ENCODE measurements at places on chromosomes 2 and 18.

DNA sequence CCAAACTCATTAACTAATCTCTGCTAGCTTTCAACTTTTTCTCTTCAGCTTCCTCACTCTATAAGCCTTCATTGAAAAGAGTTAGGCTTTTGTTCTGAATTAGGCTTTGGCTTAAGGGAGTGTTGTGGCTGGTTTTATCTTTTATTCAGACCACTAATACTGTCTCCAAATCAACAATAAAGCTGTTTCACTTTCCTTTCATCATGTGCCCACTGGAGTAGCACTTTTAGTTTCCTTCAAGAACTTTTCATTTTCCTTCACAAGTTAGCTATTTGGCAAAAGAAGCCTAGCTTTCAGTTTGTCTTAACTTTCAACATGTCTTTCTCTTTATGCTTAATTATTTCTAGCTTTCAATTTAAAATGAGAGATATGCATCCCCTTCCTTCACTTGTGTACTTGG lies 271.7 kb upstream of the FSIP2 start:
- no peak for DNase-seq

DNA sequence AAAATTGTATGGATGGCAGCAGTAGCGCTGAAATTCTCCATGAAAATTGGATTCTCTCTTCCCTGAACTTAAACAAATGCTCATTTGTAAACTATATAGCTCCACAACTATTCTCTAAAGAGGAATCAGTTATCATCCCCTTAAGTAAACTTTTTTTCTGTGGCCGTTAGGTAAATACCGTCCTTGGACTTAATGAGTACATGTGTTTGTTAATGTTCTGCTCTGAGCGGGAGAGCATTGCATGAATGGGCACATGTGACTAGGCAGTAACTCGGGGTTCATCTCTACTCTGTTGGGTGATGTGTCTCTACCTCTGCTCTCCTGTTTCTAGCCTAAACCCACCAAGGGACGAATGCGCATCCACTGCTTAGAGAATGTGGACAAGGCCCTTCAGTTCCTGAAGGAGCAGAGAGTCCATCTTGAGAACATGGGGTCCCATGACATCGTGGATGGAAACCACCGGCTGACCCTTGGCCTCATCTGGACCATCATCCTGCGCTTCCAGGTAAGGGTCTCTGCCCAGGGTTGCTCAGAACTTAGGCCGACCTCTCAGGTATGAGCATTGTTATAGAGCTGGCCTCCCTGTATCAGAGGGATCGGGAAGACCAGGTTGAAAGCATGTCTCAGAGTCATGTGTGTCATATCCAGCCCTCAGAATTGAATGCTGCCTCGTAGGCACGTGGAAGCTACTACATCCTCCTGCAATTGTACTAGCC lies 111.5 kb upstream of the EML6 start:
- no peak for DNase-seq

GRCh38 chr2:212958133-212958532 lies 193.3 kb downstream of the IKZF2 start:
- DNase-seq = no peak

GRCh38 chr2:7098816-7099215 lies 181.6 kb downstream of the RNF144A start:
- no peak for DNase-seq

DNA sequence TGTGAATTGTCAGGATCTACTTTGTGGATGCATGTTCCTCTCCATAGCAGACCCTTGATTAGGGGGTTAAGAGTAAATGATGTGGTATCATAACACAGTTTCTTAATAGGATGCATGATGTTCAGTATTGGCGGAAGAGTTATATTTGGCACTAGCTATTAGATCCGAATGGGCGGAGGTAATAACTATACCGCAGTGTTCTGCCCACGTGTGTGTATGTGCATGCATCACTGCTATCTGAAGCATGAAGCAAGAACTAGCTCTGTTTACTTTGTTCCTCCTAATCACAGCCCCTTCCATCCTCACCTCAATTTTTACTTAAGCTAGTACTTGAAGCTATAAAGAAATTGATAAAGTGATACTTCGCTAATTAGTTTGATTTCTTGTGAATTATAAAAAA lies 159.6 kb upstream of the NOSTRIN start:
- DNase-seq = no peak

GRCh38 chr2:190947711-190948251 lies 66.2 kb downstream of the STAT1 start:
- no peak for DNase-seq

- no peak for DNase-seq
These were observed 76.3 kb downstream of the STPG4 start for GRCh38 chr2:47078541-47079482.

GRCh38 chr2:121974897-121975661 lies 219.6 kb downstream of the TSN start:
- DNase-seq = peak; percentile 40

- no peak for DNase-seq
These were observed 24.1 kb upstream of the INHBB start for GRCh38 chr2:120321721-120322284.

DNA sequence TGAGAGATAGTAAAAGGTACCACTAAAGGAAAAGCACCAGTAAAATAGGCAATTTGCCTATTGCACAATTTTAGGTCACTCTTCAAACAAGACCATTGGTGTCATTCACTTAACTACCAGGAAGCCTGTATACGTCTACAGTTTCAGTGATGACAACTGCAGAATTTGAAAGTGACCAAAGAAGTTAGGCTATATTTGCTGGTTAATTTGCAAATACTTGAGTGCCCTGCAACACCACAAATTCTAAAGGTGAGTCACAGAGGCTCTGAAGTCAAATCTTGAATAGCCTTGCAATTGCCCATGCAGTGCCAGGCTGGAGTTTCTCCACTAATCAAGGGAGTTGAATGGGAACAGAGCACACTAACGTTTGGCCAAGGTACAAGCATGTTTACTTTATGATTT lies 128.7 kb upstream of the CCDC68 start:
- DNase-seq = no peak

DNA sequence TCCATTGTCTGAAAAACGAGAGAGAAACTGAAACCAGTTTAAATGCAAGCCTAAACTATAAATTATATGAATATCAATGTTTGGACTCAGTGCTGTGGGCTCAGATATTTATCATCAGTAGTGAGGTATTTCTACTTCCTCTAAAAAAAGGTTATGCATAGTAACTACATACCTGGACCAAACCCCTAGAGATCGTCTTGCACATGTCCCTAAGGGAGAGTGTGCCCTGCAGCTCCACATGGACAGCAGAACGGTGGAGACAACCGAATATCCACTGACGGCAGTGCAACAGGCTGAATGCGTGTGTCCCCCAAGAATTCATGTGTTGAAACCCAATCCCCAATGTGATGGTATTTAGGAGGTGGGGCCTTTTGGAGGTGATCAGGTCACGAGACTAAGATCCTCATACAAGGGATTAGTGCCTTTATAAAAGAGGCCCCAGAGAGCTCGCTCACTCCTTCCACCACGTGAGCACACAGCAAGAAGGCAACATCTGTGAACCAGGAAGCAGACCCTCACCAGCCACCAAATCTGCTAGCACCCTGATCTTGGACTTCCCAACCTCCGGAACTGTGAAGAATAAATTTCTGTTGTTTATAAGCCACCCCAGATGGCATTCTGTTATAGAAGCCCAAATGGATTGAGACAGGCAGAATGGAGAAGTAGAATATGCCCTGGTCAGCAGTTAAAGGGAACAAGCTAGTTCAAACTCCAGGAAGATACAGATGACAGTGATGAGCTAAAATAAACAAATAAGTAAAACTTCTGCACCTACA lies 208.4 kb downstream of the ANAPC1 start:
- DNase-seq = no peak

- no peak for DNase-seq
These were observed 818 bp upstream of the CCDC141 start for GRCh38 chr2:179050755-179051154.

GRCh38 chr18:48418539-48419276 lies 9.5 kb upstream of the ZBTB7C start:
- no peak for DNase-seq

DNA sequence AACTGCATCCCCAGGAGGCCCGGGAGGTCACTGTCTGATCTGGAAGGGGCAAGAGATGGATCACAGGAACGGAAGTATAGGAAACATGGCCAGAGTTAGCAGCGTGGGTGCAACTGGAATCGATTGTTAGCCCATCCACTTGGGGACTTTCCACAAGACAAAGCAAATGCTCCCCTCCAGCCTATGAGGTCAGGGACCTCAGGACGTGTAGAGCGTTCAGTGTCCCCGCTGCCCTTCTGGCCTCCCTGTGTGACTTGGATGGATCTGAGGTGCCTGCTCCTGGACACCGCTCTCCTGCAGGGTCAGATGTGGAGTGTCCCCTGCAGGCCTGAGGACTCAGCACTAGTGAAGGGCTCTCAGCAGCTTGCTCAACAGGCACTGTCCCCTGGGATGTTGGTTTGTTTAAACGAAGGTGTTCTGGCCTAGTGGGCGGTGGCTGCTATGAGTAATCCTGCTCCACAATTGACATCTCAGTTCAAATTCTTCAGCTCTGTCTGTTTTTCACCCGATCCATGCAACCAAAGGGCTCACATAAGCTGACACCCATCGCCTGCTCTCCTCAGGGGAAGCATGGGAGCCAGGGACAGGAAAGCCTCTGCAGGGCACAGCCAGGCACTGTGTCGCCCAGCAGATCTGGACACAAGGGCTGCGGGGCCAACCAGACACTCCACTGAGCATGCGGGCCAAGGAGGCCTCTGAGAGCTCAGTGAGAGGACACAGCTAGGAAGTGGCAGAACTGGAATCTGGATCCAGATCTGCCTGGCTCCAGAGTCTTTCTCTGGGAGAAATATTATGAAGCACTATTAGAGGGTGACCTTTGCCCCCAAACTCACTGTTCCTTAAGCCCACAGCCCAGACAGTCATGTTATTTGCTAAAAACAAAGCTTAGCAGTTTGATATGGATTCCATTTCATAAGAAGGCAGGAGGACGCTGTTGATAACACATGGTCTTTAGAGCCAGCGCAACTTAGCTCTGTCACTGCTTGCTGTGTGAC lies 78.5 kb downstream of the RHOB start:
- DNase-seq = no peak

GRCh38 chr2:132033365-132033764 lies 128.4 kb downstream of the ANKRD30BL start:
- DNase-seq = no peak

GRCh38 chr2:127185093-127185492 lies 35.0 kb downstream of the CYP27C1 start:
- DNase-seq = no peak

DNA sequence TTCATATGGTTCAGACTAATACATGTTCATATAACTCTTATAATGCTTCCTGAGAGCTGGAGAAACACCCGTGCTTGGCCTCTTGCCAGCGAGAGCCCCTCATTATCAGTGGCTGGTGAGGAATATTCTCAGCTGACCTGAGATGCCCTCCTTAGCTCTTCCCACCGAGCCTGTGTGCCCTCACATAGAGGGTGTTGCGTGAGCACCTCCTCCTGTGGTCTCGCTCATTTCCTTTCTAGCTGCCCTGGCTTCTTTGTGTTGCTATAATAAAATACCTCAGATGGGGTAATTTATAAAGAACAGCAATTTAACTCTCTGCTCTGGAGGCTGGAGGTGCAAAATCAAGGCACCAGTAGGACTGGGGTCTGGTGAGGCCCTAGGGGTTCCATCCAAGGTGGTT lies 80.5 kb upstream of the ALKAL2 start:
- DNase-seq = no peak

DNA sequence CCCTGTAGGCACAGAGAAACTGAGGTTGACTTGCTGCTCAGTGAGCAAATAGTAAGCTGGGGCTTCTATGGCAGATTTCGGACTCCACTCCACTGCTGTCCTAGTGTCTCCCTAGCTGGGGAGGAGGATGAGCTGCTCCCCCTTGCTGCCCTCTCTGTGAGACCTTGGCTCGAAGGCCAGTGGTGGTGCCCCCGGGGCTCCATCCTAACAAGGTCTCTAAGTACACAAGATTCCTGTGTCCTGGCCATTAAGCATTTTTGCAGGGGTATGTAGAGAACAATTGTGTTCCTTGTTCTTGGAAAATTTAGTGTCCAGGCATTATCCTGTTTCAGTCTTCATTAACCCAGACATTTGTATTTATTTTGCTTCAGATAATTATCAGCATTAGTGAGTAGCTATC lies 21.3 kb upstream of the BCL2L11 start:
- no peak for DNase-seq

GRCh38 chr2:150585221-150585971 lies 97.9 kb upstream of the RND3 start:
- no peak for DNase-seq

DNA sequence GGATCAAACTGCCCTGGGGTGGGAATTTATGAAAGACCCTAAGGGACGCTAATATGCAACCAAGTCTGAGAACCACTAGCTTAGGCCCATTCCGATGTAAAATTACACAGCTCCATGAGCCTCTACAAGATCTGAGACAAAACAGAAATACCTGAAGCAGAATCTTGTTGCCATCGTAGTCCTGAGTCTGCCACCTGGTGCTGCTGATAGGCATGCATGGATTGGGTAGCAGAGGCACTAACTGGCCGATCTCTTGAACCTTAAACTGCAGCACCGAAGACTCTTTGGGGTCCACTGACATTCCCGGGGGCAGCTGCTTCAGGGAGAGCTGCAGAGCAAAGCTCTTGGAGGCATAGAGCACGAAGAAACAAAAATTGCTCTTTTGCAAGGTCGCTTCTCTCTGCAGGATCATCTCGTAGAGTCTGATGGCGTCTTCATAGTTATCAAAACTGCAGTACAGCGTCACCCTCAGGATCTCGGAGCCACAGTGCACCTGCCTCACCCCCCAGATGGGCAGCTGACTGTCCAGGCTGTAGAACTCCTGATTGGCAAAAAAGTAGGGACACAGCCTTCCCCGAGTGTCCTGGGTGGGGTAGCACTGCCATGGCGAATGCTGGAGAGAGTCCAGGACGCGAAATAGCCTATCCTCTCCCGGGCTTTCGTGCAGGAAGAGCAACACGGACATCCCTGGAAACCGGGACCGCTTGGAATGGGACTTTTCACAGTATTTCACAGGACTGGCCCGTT lies 848 bp downstream of the FAM124B start:
- DNase-seq = no peak

DNA sequence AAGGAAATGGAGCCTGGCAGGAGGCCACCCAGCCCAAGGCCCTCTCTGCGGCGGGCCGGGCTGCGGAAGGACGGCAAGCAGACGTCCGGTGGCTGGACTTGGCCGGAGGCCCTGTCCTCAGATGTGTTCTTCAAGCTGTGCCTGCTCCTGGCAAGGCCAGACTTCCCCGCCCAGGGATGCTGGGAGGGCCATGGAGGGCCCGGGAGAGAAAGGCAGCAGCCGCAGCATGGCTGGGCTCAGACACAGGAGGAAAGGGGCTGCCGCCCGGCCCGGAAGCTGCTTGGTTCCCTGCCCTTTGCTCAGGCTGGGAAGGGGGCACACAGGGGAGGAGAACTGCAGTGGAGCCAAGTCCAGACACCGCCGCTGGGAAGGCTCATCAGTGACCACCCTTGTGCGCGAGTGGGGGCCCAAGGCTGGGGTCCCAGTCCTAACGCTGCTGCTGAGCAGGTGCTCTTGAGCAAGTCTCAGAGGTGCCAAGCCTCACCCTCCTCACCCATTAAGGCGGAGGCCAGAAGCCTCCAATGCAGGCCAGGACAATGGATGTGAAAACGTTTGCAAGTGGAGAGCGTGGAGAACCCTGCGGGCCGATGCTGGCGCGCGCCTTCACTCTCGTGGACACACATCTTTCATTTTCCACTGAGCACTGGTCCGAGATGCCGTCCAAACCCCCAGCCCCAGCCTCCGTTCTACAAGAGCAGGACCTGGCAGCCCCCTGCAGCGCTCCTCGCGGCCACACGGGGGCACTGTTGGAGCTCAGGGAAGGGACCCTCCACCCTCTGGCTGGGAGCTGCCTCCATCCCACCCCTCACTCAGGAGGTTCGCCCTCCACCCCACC lies 7.9 kb downstream of the CROCC2 start:
- DNase-seq = peak; percentile 74

GRCh38 chr2:37550190-37550589 lies 121.3 kb downstream of the CDC42EP3 start:
- no peak for DNase-seq
